Spinal cord (tissue), 10 donors: ENCODE measurements at places on chromosomes 2 and 18. TPM values are rescaled to one million over a fixed set of nuclear protein-coding genes. Genes with fewer than 3 reads are reported as not detected.

- no peaks in the 10 kb centered on the region for H3K27me3 ChIP-seq
- H3K4me3 ChIP-seq, result no peak overlapping the region
- H3K4me1 ChIP-seq, result peaks cover 2% of the 10 kb centered on the region
- no peak overlapping the region for H3K27ac ChIP-seq
- no peak for DNase-seq
Measured at GRCh38 chr2:177545143-177545542, 152.6 kb downstream of the AGPS start.

The GAREM2 gene
- total RNA-seq, result 11.0 TPM

The NT5DC4 gene
- total RNA-seq, result not detected

- peak within 1 kb of the TSS; percentile 87 for H3K27ac ChIP-seq
- peak within 1 kb of the TSS; percentile 80 for H3K4me3 ChIP-seq
- H3K4me1 ChIP-seq, result peaks cover 18% of the 10 kb centered on the region
- H3K36me3 ChIP-seq, result peaks cover 3% of the 10 kb centered on the region
Measured at GRCh38 chr2:100416935-100417710, at the start of gene CHST10. Gene CHST10, minus strand, starts transcription at chr2:100417668. Its CDS starts 10,993 bp downstream, at chr2:100406675.

The LANCL1 gene
- total RNA-seq, result 167 TPM

GRCh38 chr2:177429688-177430325 is 37.2 kb downstream of the AGPS start:
- no peak overlapping the region for H3K27ac ChIP-seq

DNA sequence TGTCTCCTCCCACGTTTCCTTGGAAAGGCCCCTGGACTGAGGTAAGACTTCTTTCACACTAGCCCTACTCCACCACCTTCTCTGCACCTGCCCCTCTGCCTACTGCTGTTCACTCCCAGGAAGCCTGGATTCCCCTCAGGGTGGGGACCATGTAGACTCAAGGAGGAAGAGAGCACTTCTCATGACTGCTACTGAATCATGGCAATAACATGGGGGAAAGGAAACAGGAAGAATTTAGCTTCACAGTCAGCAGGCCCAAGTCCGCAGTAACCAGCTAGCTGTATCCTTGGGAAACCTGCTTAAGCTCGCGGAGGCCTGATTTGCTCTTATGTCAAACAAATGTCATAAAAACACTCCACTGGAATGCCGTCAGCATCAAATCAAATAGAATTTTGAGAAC is 126.2 kb upstream of the CAPN13 start:
- no peak overlapping the region for H3K27ac ChIP-seq
- no peak for DNase-seq
- H3K27me3 ChIP-seq, result no peaks in the 10 kb centered on the region
- peaks cover 6% of the 10 kb centered on the region for H3K36me3 ChIP-seq
- H3K4me1 ChIP-seq, result no peaks in the 10 kb centered on the region
- H3K4me3 ChIP-seq, result no peak overlapping the region

GRCh38 chr2:217836901-217837491 is 165.8 kb downstream of the TNS1 start:
- H3K36me3 ChIP-seq, result peaks cover 66% of the 10 kb centered on the region
- H3K4me1 ChIP-seq, result peaks cover 62% of the 10 kb centered on the region
- H3K4me3 ChIP-seq, result no peak overlapping the region
- no peak for DNase-seq
- no peaks in the 10 kb centered on the region for H3K27me3 ChIP-seq
- peak overlapping the region; percentile 87 for H3K27ac ChIP-seq

The MC5R gene
- 0.30 TPM for total RNA-seq

GRCh38 chr2:168456521-168457189 is 583 bp downstream of the CERS6 start:
- no peaks in the 10 kb centered on the region for H3K27me3 ChIP-seq
- peak; percentile 55 for DNase-seq
- H3K4me3 ChIP-seq, result peak overlapping the region; percentile 94

GRCh38 chr2:187078297-187078696 is 229.3 kb upstream of the ZSWIM2 start:
- no peaks in the 10 kb centered on the region for H3K27me3 ChIP-seq
- no peaks in the 10 kb centered on the region for H3K4me1 ChIP-seq
- H3K27ac ChIP-seq, result no peak overlapping the region
- DNase-seq, result no peak
- no peaks in the 10 kb centered on the region for H3K36me3 ChIP-seq

- H3K27me3 ChIP-seq, result no peaks in the 10 kb centered on the region
- no peak overlapping the region for H3K27ac ChIP-seq
- DNase-seq, result no peak
- H3K36me3 ChIP-seq, result no peaks in the 10 kb centered on the region
- H3K4me3 ChIP-seq, result no peak overlapping the region
- peaks cover 4% of the 10 kb centered on the region for H3K4me1 ChIP-seq
Measured at GRCh38 chr2:71510938-71511337, 57.6 kb downstream of the DYSF start.

DNA sequence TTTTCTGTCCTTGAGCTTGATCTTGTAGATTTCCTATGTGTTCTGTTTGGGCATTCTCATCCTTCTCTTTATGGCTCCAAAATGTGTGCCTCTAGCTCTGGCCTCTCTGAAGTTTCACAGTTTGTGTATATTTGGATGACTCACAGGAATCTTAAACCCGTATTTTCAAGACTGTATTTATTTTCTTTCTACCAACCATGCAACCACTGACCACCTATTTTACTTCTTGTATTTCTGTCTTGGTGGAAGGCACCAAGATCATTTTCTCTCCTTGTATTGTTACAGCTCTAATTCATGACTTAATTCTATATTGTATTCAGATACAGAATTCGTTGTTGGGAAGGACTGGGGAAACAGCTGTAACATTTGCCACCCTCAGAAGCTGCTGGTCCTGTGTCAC is 39.5 kb downstream of the ACSL3 start:
- H3K27me3 ChIP-seq, result no peaks in the 10 kb centered on the region
- no peak for DNase-seq
- no peak overlapping the region for H3K4me3 ChIP-seq

DNA sequence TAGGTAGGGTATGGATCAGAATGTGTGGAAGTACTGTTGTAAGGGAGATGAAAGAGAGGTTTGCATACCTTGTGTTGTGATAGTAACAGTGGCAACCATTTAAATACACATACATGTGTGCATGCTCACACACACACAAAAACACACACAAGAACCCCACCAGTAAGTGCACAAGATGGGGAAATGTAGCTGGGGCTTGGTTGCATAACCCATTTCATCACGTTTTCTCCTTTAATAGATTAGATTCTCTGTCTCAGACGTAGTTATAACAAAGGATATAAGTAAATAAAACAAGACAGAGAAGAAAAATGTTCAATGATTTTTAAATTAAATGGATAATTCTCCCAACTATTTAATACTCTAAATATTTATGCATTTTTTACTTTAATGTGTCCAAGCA is 13.4 kb downstream of the ARHGAP15 start:
- no peak overlapping the region for H3K4me3 ChIP-seq
- no peak overlapping the region for H3K27ac ChIP-seq
- no peaks in the 10 kb centered on the region for H3K27me3 ChIP-seq
- no peaks in the 10 kb centered on the region for H3K4me1 ChIP-seq
- no peaks in the 10 kb centered on the region for H3K36me3 ChIP-seq
